SHP77 treated with DMSO at 0.1 percent for 48 hours (cell line): ENCODE measurements at places on chromosomes 13 and 19.

- no peak for DNase-seq
Observed at GRCh38 chr19:5627395-5627904, 4.6 kb downstream of the SAFB start.

DNA sequence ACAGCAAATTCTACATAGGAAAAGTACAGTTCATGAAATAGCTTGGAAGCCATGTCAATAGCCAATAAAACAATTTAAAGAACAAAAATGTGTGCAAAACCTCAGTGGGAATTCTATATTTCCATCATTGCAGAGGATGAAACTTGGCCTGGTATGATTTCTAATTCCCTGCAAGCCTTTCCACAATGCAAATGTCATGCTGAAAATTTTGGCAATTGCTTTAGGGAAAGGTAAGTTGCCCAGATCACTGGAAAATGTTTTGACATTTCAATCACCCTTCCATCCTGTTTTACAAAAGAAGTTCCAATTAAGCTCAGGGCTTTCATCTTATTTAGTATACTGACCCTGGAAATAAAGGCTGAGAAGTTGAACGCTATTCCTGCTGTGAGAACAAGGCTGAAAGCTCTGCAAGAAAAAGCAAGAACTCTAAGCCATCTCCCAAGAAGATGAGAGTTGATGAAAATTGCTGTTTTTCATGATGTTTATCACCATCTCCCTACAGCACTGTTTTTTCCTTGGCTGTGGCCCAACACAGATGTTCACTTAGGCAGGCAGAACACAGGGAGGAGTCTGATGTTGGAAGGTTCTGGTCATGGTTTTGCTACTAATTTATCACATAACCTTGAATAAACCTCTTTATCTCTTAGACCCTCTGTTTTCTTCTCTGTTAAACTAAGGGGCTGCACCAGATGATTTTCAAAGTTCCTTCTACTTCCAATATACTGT lies 263.7 kb downstream of the KCTD12 start:
- no peak for DNase-seq

- DNase-seq: no peak
Observed at GRCh38 chr19:3544742-3545668, 6.0 kb downstream of the TEKTIP1 start.

GRCh38 chr13:74301258-74301935 lies 167.2 kb upstream of the KLF12 start:
- no peak for DNase-seq

- no peak for DNase-seq
Observed at GRCh38 chr13:62038214-62038613, 622.6 kb upstream of the PCDH20 start.

DNA sequence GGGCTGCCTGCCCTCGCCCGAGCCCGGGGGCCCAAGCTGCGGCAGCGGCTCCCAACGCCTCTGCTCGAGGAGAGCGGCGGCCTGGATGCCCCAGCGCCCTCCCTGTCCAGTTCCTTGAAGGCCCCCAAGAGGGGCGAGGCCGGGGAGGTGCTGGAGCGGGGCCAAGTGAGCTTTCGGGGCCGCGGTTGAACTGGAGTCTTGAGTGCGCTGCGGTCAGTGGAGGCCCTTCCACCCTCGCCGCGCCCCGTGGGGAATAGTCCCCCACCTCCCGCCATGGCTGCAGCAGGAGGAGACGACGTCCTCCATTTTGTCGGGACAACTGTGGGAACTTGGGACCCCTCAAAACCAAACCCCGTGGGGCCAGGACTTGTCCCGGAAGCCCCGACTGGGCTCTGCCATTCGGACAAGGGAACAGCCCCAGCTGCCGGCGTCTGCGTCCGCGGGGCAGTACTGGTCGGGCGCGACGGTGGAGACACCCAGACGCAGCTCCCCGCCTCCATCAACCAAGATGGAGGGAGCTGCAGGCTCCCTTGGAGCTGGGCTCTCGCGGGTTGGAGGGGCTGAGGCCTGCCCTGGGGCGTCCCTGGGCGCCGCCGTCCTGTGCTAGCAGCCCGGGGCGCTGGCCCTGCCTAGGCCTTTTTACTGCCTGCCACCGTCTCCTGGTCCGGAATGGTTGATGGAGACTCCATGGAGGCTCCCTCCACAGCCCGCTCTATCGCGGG lies 736 bp upstream of the ZMYM5 start:
- no peak for DNase-seq

DNA sequence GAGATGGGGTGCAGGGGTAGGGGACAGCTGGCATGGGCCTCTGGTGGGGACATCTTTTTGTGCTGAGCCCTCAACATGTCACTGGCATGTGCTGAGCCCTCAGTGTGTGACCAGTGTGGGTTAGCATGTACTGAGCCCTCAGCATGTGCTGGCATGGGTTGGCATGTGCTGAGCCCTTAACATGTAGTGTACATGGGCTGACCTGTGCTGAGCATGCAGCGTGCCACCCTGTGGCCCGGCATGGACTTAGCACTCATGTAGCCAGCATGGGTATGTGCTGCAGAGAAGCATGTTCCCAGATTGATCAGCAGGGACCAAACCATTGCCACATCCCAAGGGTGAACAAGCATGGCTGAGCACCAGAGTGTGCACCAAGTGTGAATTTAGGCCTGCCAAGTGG lies 11.5 kb downstream of the HIPK4 start:
- no peak for DNase-seq

DNA sequence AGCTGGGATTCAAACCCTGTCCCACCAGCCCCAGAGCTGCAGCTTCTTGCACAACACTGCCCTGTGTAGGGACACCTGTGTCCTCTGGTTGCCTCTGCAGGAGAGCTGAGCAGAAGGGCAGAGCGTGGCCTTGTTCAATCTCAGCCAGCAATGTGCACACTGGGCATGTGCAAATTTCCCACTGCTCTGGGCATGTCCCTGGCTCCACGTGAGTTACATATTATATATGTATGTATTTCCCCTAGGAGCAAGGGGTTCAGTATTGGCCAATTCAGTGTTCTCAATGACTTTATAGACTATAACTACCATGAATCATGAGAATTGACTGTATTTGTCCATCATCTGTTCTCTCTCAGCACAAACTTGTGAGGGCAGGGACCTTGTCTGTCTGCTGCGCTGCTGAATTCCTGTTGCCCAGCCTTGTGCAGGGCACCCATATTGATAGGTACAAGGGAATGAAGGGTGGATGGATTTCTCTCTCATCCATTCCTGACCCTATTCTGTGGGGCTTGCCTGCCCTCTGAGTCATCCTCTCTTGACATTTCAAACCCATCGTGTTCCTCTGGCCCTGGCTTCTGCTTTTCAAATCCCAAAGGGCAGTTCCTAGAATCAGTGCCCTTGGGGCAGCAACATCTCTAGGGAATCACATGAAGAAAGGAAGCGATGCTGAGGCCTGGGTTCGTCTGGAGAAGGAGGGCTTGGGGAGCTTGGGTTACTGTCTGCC lies 69.7 kb downstream of the ERICH6B start:
- no peak for DNase-seq

GRCh38 chr19:48696353-48697010 lies 711 bp downstream of the FUT2 start:
- DNase-seq: no peak

GRCh38 chr13:87810391-87810801 lies 139.2 kb downstream of the SLITRK5 start:
- no peak for DNase-seq

GRCh38 chr19:3538965-3539755 lies at the start of gene TEKTIP1:
TEKTIP1 (plus strand) TSS chr19:3539174; CDS start chr19:3539178, 4 bp downstream.
- no peak for DNase-seq

- DNase-seq: no peak
Observed at GRCh38 chr19:31659897-31660210, 310.6 kb upstream of the TSHZ3 start.

DNA sequence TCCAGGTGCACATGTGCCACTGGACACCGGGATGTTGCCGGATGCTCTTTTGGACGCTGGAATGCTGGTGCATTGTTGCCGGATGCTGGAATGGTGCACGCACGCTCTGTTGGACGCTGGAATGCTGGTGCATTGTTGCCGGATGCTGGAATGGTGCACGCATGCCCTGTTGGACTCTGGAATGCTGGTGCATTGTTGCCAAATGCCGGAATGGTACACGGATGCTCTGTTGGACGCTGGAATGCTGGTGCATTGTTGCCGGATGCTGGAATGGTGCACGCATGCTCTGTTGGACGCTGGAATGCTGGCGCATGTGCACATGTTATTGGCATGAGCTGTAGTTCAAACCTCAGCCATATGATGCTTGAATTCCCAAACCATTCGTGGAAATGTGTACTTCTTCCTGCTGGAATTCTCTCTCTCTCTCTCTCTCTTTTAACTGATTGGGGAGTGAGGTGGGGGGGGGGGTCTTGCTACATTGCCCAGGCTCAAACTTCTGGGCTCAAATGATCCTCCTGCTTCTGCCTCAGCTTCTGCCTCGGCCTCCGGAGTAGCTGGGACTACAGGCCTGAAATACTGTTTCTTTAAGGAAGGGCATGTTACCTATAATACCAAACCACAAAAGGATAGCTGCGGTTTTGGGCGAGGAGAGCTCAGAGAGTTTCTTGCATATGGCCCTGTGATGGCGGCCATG lies 1.2 kb upstream of the MCF2L start:
- DNase-seq: no peak

DNA sequence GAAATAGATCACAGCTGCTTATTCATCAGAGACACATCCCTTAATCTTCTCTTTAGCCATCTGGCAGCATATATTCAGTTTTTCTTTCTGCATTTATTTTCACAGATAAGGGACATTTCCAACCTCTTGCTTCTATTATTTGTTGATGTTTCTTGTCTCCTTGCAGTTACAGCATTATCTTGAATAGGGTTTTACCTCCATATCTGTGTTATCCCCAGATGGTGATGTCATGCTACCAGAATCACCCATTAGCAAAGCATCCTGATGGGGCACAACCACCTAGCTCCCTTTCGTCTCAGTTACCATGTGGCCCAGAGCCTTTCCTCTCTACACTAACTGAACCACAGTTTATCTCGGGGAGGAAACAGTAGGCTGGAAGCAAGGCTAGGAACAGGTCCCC lies 483.9 kb downstream of the FOXO1 start:
- no peak for DNase-seq

DNA sequence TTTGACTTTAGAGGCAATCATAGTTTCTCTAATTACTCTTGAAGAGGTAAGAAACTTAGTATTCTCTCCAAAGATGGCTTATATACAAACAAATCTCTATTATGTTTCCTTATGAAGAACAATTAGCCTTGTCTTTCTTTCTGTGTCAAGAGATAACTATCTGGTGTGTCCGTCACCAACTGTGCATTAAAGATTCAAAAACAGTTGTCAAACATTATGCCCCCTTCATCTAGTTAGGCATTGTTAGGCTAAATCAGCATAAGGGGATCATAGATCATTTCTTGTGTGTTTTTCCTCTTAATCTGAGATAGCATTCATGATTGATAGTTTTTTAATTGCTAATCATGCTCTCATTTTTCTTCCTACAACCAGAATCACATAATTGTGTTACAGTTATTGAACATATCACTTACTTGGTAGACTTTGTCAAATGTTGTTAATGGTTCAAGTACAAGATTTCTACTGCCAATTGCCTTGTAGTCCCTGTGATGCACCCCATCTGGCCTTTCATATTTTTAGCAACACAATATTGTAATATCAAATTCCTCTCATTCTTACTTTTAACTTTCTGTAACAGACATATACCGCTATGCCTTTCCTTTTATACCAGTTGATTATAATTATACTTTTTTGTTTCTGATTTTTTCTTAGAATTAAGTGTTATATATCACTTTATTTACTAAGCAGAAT lies 612.7 kb downstream of the SLITRK6 start:
- DNase-seq: no peak

GRCh38 chr19:17753976-17754375 lies 2.7 kb downstream of the FCHO1 start:
- peak; percentile 24 for DNase-seq

- no peak for DNase-seq
Observed at GRCh38 chr13:53759016-53759415, 730.4 kb downstream of the OLFM4 start.

DNA sequence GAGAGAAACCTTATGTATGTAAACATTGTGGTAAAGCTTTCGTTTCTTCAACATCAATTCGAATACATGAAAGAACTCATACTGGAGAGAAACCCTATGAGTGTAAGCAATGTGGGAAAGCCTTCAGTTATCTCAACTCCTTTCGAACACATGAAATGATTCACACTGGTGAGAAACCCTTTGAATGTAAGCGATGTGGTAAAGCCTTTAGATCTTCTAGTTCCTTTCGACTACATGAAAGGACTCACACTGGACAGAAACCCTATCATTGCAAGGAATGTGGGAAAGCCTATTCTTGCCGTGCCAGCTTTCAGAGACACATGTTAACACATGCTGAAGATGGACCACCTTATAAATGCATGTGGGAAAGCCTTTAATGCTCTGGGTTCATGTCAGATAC lies 24.7 kb downstream of the ZNF136 start:
- DNase-seq: no peak

DNA sequence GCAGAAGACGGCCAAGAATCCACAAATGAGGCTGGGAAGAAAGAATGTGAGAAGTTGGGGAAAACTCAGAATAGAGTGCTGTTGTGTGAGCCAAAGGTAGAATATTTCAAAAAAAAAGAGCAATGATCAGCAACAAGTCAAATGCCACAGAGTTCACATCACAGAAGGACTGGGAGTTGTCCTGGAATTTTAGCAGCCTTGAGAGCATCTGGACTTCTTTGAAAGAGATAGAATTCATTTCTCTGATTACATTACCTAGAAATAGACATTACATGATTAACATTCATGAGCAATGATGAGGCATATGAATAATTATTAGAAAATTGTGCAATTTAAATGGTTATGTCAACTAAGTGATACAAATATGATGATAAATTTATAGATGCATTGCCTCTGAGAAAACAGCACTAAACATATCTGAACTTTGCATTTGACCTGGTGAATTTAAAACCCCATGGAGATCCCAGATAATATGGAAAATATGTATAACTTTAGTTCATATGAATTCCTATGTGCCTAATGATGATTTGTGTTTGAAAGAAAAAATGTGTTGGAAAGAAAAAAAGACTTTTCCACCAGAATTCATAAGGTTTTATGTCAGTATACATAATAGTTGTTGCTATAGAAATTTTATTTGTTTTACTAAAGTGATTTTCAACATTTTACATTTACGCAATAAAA lies 186.2 kb downstream of the POSTN start:
- no peak for DNase-seq

GRCh38 chr19:39224910-39225309 lies 19.9 kb downstream of the IFNL3 start:
- DNase-seq: no peak

DNA sequence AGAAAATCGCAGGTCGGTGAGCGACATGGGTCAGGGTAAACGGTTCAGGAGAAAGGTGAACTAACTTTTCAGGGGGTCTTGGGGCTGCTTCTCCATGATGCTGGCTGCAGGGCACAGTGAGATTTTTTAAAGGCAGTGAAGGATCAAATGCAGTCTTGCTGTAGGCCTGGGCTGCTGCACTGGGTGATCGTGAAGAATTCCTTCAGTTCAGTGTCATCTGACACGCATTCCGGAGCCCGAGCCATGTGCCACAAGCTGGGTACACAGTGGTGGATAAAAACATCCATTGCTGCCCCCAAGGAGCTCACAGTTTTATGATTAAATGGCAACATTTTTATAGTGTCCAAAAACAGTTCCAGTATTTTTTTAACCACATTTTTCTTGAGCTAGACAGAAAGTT lies 56.3 kb upstream of the GPR12 start:
- no peak for DNase-seq

- DNase-seq: no peak
Observed at GRCh38 chr19:46182476-46182875, 34.4 kb downstream of the IGFL2 start.

GRCh38 chr13:79044415-79044814 lies 361.6 kb downstream of the RBM26 start:
- DNase-seq: no peak
